Liver (tissue), 10 donors: ENCODE measurements at places on chromosomes 4 and X.

GRCh38 chr4:17561195-17561909 lies 15.6 kb upstream of the LAP3 start:
- no peaks in the 10 kb centered on the region for H3K36me3 ChIP-seq
- DNase-seq = no peak
- H3K27ac ChIP-seq = no peak overlapping the region

- peak overlapping the region; percentile 41 for H3K4me3 ChIP-seq
- peaks cover 7% of the 10 kb centered on the region for H3K4me1 ChIP-seq
- DNase-seq = no peak
- no peaks in the 10 kb centered on the region for H3K36me3 ChIP-seq
- H3K27me3 ChIP-seq = no peaks in the 10 kb centered on the region
- no peak overlapping the region for H3K27ac ChIP-seq
These were observed 88.4 kb downstream of the ZXDA start for GRCh38 chrX:57821703-57822387.

DNA sequence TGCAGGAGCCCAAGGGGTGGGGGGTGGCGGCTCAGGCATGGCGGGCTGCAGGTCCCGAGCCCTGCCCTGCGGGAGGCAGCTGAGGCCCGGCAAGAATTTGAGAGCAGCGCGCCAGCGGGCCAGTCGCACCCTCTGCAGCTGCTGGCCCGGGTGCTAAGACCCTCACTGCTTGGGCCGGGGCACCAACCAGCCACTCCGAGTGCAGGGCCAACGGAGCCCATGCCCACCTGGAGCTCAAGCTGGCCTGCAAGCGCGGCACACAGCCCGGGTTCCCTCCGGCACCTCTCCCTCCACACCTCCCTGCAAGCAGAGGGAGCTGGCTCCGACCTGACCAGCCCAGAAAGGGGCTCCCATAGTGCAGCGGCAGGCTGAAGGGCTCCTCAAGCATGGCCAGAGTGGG lies 758.2 kb upstream of the INTU start:
- H3K27me3 ChIP-seq = no peaks in the 10 kb centered on the region
- H3K4me3 ChIP-seq = no peak overlapping the region
- no peak overlapping the region for H3K27ac ChIP-seq
- no peak for DNase-seq
- H3K4me1 ChIP-seq = no peaks in the 10 kb centered on the region
- no peaks in the 10 kb centered on the region for H3K36me3 ChIP-seq

GRCh38 chr4:40157436-40157835 lies 39.4 kb upstream of the RHOH start:
- no peak for DNase-seq
- H3K36me3 ChIP-seq = no peaks in the 10 kb centered on the region
- no peak overlapping the region for H3K27ac ChIP-seq
- no peak overlapping the region for H3K4me3 ChIP-seq

DNA sequence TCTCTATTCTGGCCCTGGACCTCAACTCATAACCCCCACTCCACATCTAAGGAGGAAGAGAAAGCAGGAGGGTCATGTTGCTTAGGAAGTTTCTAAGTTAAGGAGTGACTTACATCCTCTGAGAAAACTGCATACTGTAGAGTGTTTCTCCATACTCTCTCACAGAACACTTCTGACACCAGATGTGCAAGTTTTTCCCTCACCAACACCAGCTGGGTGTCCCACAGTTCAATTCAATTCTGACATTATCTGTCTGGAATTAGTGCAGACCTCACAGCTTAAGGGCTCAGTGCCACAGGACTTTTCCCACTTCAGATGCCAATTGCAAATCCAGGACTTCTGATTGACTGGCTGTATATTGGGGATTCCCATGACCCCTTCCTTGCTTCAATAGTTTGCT lies 89.0 kb upstream of the SFRP2 start:
- H3K4me1 ChIP-seq = no peaks in the 10 kb centered on the region
- no peaks in the 10 kb centered on the region for H3K27me3 ChIP-seq
- no peak for DNase-seq
- no peaks in the 10 kb centered on the region for H3K36me3 ChIP-seq
- no peak overlapping the region for H3K27ac ChIP-seq

- peaks cover 13% of the 10 kb centered on the region for H3K36me3 ChIP-seq
- no peak overlapping the region for H3K4me3 ChIP-seq
- H3K4me1 ChIP-seq = no peaks in the 10 kb centered on the region
- no peak overlapping the region for H3K27ac ChIP-seq
- DNase-seq = no peak
These were observed 8.0 kb downstream of the HERC3 start for GRCh38 chr4:88600176-88600838.
